ENCODE measurements at places on chromosomes 2 and 18.

- DNase-seq = no peak
Observed at GRCh38 chr18:74533666-74534065, 634 bp upstream of the CNDP1 start.

GRCh38 chr2:72920318-72921087, 3.2 kb downstream of the EMX1 start:
- DNase-seq = no peak

GRCh38 chr2:133503927-133504326, 64.3 kb downstream of the NCKAP5 start:
- no peak for DNase-seq

DNA sequence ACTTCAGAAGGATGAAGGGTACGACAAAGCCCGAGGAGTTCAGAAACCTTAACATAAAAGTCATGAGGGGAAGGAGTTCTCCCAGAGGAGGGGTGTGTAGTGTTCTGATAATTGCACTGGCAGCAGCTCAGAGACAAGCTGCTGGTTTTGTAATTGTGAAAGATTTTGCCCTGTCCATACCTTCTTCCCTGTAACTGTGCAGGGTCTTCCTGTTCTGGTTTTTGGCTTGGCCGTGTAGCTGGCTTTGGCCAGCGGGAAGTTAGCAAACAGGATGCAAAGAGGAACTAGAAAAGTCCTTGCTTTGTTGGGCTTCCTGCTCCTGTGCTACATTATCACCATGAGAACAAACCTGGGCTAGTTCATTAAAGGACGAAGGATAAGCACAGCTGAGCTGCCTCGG, 160.8 kb downstream of the LPIN1 start:
- no peak for DNase-seq

DNA sequence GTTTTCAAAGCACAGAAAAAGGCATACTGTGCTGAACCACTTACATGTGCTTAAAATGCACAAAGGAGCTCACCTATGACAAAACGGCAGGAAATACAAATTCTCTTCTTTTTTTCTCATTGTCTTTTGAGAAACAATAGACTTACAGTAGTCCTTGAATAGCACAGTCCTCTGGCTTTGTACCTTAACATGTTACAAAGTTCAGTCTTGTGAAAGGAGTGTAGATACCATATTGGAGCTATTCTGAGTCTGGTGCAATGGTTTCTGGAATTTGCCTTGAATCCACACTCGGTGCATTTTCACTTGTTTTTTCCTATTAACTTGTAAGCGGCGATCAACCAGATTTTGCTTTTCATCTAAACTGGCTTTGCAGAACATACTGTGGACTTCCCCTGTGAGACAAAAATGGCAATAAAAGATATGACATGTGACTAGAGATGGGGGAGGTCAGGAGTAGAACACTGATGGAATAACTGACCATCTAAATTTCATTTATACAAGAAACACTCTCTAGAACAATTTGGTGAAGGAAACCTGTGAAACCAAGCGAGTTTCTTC, 109.7 kb downstream of the METTL8 start:
- no peak for DNase-seq

- no peak for DNase-seq
Observed at GRCh38 chr2:37268111-37268510, 36.7 kb downstream of the NDUFAF7 start.

GRCh38 chr18:9918016-9918680, 4.3 kb downstream of the VAPA start:
- no peak for DNase-seq

GRCh38 chr2:181393472-181393871, 63.7 kb upstream of the ITGA4 start:
- DNase-seq = no peak

GRCh38 chr2:100673691-100674485, 111.1 kb downstream of the PDCL3 start:
- DNase-seq = no peak

DNA sequence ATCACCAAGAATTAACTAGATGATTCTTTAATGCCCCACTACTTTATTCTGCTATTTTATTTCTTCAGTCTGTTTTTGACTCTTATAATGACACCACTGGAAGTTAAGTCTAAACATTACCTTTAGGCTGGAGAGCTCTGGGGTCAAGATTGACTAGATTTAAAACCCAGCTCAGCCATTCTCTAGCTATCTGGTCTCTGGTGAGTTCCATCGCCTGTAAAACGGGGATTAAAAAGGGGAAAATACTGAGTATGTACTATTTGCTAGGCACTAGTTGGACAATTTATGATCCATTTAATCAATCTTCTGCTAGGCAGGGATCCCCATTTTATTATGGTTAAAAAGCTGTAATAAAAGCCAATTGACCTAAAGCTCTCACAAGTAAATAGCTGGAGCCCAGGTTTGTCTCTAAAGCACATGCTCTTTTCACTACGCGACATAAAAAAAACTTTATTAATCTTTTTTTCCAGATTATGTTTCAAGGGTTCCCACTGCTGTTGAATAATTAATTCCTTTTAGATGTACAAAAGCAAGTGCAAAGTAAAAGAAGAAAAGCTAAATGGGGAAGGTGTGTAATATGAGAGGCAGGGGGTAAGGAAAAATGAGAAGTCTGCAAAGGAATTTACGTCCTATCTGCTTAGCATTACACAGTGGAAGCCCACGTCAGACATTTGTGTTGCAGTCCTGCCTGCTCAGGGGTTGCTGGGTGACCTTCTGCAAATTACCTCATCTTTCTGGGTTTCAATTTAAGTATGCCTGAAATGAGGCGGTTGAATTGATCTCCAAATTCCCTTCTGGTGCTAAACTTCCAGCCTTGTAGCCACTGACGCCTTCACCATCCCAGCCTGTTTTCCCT, 918 bp upstream of the NABP1 start:
- DNase-seq = peak; percentile 34

GRCh38 chr2:133489146-133489545, 79.1 kb downstream of the NCKAP5 start:
- no peak for DNase-seq

DNA sequence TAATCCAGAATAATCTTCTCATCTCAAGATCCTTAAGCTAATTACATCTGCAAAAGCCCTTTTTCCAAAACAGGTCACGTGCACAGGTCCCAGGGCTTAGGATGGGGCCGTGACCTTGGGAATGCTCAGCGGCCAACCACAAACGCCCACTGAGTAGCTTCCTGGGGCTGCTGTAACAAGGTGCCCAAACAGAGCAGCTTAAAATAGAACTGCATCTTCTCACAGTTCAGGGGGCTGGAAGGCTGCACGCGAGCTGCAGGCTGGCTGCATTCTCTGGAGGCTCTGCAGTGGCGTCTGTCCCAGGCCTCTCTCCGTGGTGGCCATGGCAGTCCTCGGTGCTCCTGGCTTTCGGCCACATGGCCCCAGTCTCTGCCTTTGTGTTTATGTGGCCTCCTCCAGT, 31.9 kb downstream of the ADI1 start:
- DNase-seq = no peak

- DNase-seq = no peak
Observed at GRCh38 chr2:65452150-65452895, 19.9 kb upstream of the SPRED2 start.

GRCh38 chr2:226898897-226899296, 63.0 kb downstream of the RHBDD1 start:
- no peak for DNase-seq

GRCh38 chr2:46650556-46651001, 171.2 kb downstream of the TMEM247 start:
- peak; percentile 64 for DNase-seq

DNA sequence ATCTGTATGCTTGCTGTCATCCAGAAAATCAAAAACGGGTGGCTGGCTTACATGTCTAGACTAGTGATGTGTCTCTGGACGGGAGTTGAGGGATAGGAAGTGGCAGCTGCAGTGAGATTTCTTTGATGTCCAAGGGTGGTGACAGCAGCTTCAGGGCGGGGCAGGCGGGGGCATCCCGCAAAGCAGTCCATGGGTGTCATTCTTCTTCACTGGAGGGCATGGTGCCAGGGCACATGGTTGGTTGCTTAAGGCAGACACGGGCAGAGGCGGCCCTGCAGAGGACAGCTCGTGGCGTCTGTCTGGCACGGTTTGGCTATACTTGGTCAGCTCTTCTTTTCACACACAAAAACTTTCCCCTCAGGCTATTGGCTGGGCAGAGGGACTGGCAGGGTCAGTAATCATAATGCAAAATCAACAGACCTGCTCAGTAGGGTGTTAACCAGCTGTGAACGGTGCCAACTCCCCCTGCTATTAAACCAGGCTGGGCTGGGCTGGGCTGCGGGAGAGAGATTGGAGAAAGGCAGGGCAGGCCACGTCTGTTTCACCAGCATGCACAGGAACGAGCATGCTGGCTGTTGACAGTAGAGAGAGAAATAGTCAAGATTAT, 63.7 kb downstream of the COL4A3 start:
- DNase-seq = no peak

DNA sequence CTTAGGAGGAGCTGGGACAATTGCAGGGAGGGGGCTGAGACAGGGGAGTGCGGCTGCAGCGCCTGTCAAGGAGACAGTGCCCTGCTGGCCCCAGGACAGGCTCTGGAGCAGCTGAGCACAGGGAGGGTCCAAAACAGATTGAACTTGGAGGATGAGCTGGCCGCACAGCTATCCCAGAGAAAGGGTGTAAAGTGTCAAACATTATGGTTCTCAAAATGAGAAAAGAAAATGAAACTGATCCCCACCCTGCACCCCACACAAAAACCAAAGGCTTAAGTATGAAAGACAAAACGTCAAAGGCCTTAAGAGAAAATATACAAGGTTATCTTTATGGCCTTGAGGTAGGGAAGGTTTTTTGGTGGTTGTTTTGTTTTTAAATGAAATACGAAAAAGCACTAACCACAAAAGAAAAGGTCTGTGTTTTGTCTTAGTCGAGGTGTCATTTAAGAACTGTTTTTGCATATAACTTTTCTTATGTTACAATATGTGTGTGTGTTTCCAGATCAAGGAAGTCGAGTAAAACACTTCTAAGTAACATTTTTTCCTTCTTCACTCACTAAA, 111.8 kb downstream of the HDAC4 start:
- peak; percentile 36 for DNase-seq

DNA sequence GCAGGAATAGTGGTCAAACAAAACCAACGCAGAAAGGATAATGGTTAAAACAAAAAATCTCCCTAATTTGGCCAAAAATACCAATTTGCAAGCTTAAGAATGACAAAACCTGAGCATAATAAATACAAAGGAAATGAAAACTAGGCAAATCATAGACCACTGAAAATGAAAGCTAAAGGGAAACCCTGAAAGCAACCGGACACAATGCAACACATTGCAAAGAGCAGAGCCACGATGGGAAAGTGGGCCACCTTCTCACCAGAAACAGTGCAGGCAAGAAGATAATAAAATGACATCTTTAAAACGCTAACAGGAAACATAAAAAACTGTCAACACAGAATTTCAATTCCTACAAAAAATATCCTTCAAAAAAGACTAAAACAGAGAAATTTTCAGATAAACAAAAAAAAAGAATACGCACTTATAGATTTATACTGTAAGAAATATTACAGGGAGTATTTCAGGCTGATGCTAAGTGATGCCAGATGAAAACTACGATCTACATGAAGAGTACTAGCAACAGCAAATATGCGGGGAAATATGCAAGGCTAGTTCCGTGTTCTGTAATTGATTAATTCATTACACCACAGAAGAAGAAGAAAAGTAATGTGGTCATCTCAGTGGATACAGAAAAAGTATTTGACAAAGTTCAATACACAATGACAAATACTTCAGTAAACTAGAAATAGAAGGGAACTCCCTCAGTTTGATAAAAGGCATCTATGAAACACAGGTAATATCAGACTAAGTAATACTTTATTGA, 239.5 kb downstream of the L3MBTL4 start:
- DNase-seq = no peak

DNA sequence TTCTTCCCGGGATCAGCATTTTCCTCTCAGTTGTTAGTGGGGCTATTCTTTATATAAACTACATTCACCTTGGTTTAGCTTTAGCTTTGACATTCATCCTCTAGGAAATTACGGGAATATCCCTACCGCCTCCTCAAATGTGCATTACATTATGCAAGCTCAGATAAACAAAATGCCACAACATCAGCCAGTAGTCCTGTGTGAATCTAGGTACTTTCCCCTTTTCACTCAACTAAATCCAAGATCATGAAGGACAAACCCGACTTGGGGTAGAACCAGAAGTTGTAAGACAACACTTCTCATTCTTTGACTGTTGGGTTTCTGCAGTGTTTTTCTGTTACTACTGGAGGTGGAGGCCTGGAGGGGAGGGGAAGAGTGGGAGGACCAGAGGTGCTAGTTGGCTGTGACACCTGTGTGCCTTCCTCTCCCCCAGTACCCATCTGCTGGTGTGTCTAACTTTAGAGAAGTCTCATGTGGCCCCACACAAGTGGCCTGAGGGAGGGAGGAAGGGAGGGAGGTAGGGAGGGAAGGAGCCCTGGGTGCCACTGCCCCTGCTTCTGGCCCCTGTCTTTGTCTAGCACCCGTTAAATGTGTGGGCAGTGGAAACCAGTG, 84.8 kb upstream of the BCL2L11 start:
- DNase-seq = no peak

DNA sequence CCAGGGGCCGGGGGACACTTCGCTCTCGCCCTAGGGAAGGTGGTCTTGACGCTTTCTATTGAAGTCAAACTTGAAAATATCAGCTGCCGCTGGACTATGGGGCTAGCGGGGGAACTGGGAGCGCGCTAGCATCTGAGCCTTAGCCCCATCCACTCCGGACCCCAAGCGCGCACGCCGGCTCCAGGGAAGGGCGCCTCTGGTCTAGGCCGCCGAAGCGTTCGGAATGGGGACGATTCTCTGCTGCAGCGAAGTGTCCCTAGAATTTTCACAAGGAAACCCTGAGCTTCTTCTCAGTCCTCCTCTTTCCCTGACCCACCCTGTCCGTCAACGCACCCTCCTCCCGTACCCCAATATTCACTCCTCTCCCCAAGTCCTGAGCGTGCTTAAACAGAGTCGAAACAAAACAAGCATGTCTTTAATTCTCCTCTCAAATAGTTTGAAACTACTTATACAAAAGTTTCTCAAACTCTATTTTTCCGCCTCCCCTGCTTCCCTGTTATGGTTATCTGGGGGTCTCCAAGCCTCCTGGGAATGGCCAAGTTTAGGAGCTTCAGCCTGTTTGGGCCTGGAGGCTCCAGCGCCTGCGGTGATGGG, 5.0 kb downstream of the RAX start:
- DNase-seq = no peak

- DNase-seq = no peak
Observed at GRCh38 chr18:76126327-76126726, 368.7 kb downstream of the ZNF516 start.

- DNase-seq = no peak
Observed at GRCh38 chr2:45973426-45973825, 322.0 kb downstream of the PRKCE start.

Data from stimulated activated CD4-positive, alpha-beta T cell treated with anti-CD3 and anti-CD28 coated beads, Interleukin-2, amount 100 ng/mL, for 48 hours (primary cell).